ENCODE measurements at places on chromosomes 2 and 18.

DNA sequence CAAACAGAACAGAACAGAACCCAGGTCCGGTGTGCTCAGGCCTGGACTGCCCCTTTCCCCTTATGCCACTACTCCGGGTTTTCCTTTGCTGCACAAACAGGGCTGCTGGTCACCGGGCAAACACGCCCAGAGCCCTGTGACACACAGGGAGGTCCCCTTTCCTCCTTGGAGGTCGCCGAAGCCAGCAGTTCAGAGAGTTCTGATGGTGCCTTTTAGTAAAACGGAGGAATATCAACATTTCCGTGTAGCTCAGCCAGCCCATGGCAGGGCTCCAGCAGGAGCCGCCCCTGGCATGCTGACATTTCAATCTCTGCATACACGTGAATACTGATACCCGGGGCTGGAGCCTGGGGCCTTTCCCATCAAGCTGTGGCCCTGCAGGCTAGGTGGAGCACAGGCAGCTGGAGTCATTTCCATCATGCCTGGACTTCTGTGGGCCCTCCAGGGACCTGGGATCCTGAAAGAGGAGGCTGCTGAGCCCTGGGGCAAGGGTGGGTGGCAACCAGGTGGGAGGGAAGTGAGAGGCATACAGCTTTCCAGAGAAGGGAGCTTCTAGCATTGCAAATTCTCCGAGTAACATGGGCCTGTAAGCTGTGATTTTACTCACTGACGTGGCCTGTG lies 91.4 kb upstream of the PXDN start:
- no peak for DNase-seq

GRCh38 chr2:65129286-65129825 lies 550 bp downstream of the RAB1A start:
- DNase-seq = no peak

DNA sequence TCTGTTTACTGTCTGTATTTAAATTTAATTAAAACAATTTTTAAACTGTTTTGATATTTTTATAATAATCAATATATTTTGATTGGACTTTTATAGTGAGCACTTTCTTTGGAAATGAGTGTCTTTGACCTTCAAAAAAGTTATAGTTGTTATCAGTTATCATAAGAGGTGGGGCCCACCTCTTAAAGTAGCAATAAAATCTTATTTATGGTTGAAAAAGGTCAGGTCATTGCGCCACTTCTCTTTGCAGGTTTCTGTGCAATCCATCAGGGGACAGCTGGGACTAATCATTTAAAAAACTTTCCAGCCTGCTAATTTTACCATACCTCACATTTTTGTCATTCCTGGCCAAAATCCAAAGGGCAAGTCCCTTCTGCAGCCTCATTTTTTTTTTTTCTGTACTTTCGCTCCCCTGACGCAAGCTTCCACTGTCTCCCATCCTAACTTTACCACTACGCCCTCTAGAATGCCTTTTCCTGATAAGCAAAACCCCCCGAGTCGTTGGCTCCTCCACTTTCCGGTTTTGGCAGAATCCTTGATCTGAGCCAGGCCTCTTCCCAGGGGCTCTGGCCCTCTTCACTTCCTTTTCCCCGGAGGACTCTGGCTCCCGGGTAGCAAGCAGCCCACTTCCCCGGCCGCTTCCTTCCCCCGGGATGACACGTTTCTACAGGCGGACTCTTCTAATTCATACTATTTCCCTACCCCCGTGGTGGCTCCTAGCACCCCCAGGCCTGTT lies 1.1 kb upstream of the SEH1L start:
- peak; percentile 14 for DNase-seq

DNA sequence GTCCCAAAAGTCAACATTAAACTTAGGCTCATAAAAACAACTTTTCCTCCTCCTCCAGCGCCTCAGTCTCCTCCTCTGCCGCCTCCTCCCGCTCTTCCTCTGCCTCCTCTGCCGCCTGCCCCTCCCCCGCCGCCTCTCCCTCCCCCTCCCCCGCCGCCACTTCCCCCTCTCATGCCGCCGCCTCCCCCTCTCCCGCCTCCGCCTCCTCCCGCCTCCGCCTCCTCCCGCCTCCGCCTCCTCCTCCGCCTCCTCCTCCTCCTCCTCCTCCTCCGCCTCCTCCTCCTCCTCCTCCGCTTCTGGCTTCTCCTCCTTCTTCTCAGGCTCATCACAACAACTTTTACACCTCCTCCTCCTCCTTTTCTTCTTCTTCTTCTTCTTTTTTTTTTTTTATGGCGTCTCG lies 599.9 kb downstream of the TMEM182 start:
- DNase-seq = no peak

GRCh38 chr2:99278793-99279291 lies 22.2 kb downstream of the LYG1 start:
- DNase-seq = no peak

All from tibial nerve (tissue), 4 donors.